Activated CD8-positive, alpha-beta memory T cell treated with anti-CD3 and anti-CD28 coated beads for 1 hour (primary cell): ENCODE measurements at places on chromosomes 3 and 15.

DNA sequence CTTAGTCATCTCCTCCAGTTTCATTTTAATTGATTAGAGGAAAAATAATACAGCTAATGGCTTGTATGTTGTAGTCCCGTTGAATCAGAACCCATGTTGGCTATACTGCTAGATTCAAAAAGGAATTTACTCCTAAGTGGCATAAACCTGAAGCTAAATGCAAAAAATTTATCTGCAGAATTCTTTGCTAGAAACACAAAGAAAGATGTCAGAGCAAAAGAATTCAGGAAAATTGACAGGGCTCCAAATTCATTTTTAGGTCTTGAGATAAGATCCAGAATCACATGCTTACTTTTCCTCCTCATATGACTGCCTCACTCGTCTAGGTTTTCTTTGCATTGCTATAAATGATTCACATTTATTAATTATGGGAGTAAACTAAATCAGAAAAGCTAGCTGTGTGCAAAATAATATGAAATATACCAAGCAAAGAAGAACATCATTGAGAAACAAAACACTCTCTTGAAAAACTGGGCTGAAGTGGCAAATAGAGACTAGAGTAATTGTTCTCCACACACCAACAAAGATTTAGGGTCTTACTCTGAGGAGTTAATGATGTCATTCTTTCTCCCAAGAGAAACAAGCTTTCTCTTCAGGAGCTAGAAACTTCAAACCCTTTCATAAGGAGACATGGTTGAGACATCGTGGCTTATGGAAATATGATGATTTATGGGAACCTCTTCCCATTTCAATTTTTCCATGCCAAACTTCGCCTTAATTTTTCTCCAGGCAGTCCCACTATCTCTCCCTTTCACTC, 94.8 kb upstream of the FEZF2 start:
- DNase-seq, result no peak

GRCh38 chr3:98556164-98557130, 24.7 kb downstream of the GPR15 start:
- DNase-seq, result peak; percentile 20

- DNase-seq, result no peak
Observed at GRCh38 chr3:81363816-81364215, 397.6 kb downstream of the GBE1 start.

GRCh38 chr3:181921220-181921619, 209.5 kb downstream of the SOX2 start:
- no peak for DNase-seq

- DNase-seq, result no peak
Observed at GRCh38 chr3:64321747-64322146, 96.5 kb upstream of the PRICKLE2 start.

DNA sequence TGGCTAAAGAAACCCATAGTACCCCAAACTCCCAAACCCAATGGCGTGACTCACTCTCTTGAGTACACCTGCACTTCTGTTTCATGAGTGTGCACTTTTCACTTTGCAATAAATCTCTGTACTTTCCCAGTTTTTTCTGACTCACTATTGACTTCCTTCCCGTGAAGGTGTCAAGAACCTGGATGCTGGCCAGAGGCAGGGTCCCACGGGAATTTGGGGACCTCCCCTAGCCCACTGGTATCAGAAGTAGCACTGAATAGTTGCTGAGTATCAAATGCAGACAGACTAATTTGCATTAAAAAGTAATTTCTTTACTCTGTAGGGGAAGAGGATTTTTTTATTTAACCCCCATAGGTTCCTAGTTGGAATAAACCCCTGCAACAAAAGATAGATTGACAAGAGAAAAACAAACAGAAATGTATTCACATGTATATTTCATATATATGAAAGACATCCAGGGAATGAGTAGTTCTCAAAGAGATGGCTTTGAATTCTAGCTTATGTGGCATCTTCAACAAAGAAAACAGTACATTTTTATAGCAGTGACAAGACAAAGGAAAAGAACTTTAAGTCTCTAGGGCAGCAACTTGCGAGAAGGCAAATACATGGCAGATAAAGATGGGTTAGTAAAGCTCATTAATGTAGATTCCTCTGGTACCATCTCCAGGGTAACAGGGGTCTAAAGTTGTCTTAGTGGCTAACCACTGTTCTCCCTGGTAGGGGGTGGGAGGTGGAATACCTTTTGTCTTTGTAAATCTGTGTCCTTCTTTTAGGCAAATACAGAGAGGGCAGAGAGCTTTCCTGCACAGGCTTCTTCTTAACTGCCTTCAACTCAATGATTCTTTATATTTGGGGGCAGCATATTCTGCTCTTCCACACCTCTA, 385.5 kb upstream of the PDZRN3 start:
- no peak for DNase-seq

DNA sequence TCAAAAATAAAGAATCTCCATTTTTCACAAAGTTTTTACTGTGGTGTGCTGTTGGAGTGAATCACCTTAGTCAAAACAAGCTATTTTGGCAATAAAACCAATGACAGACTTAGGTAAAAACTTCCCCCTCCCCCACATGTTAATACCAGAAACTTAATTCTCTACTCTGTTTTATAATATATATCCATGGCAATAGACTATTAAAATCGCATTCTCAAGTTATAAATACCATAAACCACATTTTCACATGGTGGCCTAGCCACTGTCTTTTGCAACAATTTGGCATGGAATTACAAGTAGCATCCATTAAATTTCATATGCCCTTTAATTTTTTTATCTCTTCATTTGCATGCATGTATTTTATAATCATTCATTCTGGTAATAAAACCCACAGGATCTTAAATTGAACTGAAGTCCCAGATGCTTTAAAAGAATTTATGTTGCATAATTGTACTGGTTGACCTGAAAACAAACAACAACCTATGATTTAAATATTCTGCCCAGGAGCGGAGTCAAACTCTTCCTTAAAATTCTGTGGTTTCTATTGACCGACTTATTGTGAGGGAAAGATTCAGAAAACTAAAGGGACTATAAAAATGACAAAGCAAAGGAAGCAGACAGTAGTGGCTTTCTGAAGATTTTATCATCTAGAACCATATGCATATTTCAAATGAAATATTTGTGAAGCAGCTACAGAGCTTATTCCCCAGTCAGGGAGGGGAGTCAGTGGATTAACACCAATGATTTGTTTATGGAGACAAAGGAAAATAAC, 229.0 kb upstream of the TBL1XR1 start:
- no peak for DNase-seq

DNA sequence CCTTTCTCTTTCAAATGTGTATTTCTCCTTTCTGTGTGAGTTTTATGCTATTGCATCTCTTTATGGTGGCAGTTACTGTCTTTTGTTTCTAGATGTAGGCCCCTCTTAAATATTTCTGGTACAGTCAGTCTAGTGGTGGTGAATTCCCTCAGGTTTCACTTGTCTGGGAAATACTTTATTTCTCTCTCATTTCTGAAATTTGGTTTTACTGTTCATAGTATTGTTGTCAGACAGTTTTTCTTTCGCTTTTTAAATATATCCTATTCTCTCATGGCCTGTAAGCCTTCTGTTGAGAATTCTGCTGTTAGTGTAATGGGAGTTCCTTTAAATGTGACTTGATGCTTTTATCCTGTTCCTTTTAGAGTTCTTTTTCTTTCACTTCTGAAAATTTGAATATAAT, 874.0 kb downstream of the PLOD2 start:
- DNase-seq, result no peak

DNA sequence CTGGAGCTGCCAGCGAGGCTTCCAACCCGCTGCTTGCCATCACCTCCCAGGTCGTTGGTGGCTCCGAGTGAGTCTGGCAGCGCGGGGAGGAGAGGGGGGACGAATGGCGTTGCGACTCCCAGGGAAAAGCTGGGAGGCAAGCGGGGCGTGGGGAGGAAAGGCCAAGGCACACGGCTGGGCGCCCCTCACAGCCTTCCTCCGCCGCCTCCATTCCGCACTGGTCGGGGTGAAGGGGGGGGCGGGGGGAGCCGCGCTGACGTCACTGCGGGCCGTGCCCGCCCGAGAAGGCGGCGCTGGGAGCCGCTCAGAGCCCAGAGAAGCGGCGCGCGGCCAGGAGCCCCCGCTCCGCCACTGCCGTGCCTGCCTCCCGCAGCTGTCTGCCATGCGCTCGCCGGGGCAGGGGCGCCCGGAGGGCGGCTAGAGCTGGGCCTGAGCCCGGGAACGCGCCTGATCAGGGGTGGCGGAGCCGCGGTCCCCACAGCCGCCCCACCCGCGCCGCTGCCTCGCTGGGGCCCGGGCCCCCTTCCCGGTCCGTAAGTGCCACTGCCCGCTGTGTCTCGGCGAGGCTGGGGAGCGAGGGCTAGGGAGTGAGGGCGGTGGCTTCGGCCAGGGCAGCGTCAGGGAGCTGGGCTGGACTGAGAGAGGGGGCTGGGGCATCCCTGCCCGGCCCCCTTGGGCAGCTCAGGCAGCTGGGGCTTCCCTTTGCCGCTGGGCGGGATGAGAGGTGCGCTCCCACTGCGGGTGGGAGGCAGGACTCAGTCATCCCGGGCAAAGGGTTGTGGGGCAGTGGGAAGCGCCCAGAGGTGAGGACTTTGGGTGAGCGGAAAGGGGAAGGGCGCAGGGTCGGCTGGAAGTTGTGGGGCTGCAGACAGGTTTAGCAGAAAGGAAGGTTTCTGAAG, 27.8 kb upstream of the POLG start:
- DNase-seq, result no peak

- no peak for DNase-seq
Observed at GRCh38 chr15:51053571-51053970, 41.1 kb downstream of the TNFAIP8L3 start.

DNA sequence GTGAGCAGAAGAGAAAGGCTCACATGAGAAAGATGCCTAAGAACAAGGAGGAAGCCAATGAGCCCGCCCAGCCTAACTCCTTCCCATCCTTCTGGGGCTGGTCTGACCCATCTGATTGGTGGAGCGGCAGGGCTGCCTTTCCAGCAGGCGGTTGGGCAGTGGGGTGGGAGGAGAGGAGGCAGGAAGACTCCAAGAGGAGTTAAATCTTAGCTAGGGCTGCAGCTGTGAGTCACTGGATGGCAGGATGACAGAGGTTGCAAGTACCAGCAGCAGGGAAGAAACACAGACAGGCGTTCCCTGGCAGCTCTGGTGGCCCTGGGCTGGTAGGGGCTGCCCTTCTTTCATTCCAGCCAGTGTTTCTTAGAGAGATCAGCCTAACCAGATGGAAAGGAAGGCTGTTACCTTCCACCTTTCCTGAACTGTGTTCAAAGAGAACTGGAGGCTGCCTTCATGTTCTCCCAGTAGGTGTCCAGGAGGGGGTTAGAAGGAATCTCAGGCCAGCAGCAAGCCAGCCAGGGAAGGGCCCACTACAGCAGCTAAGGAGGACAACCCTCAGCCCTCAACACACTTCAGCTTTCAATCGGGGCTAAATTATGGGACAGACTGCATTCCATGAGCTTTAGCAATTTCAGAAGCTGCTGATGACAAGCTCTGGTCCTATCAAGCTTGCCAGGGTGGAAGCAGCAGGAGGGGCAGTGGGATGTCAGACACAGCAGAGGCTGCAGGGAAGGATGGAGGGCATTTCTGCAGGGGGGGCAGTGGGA, 50.3 kb downstream of the CHSY1 start:
- DNase-seq, result no peak

GRCh38 chr3:143222505-143222904, 102.9 kb downstream of the CHST2 start:
- DNase-seq, result no peak

GRCh38 chr15:29669823-29670222, 152.4 kb downstream of the TJP1 start:
- DNase-seq, result no peak

- no peak for DNase-seq
Observed at GRCh38 chr15:43527016-43527801, 9.8 kb downstream of the MAP1A start.

DNA sequence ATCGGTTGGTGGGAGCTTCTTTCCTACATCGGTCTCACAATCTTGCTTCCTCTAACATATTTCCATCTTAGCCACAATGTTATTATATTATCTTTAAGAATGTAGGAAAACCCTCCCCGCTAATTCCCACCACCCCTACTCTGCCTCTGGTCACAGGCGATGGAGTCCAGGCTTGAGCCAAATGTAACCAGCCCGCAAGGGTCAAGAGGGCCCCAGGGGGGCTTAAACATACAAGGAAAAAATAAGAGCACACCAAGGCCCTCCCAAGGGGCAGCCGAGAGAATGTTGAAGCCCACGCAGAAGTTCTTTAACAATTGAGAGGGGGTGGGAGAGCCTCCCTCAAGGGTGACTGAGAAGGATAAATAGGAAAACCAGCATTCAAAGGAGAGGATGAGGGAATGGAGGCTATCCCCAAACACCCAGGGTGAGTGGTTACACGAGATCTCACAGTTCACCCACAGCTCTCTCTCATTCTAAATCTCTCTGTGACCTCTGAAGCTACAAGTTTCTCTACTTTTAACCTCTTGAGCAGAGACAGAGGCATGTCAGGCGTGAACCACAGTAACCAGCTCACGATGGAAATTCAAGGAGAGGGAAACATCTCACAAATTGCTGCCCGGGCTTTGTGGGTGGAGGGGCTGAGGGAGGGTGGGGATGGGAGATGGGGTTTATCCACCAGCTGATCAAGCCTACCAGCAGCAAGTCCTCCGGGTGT, 31.4 kb upstream of the UACA start:
- DNase-seq, result no peak
